ENCODE measurements at places on chromosomes 12 and 14. TPM values are rescaled to one million over a fixed set of nuclear protein-coding genes. Genes with fewer than 3 reads are reported as not detected.

The KRT82 gene
- total RNA-seq = not detected

The ANO2 gene
- total RNA-seq = 29.7 TPM

The LRP6 gene
- total RNA-seq = 59.9 TPM

The TMEM63C gene
- 0.77 TPM for total RNA-seq

The GALC gene
- 22.4 TPM for total RNA-seq

The ASCL1 gene
- not detected for total RNA-seq

The SMIM41 gene
- total RNA-seq = under 0.01 TPM

The OR6C6 gene
- not detected for total RNA-seq

The PZP gene
- 0.26 TPM for total RNA-seq

The MGST1 gene
- 9.7 TPM for total RNA-seq

The KLHL33 gene
- total RNA-seq = under 0.01 TPM

The NTS gene
- 0.26 TPM for total RNA-seq

The GRIN2B gene
- under 0.01 TPM for total RNA-seq

The SLC10A1 gene
- total RNA-seq = not detected

The ALDH1L2 gene
- total RNA-seq = 0.13 TPM

The SYNDIG1L gene
- total RNA-seq = not detected

The MSRB3 gene
- total RNA-seq = 44.7 TPM

All from dermis microvascular lymphatic vessel endothelial cell (primary cell).